DMS79 treated with DMSO at 0.1 percent for 48 hours (cell line): ENCODE measurements at places on chromosomes 1 and 21.

GRCh38 chr1:8394456-8395321 is 76.8 kb downstream of the SLC45A1 start:
- no peak for DNase-seq

GRCh38 chr1:235052067-235053008 is 76.3 kb downstream of the TOMM20 start:
- DNase-seq = no peak

DNA sequence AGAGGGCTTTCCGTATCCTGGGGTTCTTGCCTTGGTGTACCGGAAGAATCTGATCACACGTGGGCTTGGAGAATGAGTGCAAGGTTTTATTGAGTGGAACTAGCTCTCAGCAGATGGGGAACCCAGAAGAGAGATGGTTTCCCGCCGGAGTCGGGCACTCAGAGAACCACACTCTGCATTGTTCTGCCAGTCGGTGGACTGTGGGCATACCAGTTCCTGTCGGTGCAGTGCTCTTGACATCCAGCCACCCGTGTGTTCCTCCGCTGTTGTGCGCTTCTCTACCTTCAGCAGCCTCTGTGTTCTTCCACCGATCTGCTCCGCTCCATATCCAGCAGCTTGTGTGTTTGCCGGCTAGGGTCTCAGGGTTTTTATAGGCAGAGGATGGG is 10.8 kb upstream of the PPIE start:
- peak; percentile 70 for DNase-seq

- DNase-seq = peak; percentile 80
Observed at GRCh38 chr1:209692745-209693504, 11.7 kb upstream of the HSD11B1 start.

GRCh38 chr1:100188617-100189016 is 10.6 kb upstream of the LRRC39 start:
- DNase-seq = peak; percentile 98

GRCh38 chr1:10339815-10340214 is 59.0 kb upstream of the PGD start:
- no peak for DNase-seq

DNA sequence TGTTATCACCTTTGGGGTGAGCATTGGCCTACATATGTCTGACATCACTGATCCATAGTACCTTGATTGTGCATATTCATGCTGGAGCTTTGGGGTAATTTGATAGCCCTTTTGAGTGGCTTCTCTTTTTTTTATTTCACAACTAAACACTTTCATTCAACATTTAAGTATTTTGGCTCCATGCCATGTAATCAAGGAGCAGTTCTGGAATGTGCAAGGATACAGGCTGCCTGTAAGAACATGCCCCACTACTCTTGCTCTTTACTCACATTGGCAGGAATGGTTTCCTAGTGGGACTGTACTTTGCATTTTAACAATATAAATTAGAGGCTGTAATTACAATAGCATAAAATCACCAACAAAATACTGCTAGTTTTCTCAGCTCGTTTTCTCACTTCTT is 300.7 kb upstream of the SPAG17 start:
- no peak for DNase-seq

DNA sequence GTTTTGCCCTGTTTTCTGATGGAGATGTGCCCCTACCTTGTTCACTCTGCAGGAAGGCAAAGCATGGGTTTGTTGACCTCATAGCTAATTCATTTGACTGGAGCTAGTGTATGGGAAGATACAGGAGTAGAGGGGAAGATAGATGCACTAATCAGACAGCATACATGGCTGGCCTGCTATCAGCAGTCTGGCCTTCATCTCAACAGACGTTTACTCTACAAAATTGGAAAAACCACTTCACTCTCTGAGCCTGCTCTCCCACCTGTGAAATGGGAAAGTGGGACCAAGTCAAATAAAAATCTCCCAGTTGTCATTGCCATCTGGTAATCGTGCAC is 235.2 kb upstream of the RAB4A start:
- DNase-seq = no peak

DNA sequence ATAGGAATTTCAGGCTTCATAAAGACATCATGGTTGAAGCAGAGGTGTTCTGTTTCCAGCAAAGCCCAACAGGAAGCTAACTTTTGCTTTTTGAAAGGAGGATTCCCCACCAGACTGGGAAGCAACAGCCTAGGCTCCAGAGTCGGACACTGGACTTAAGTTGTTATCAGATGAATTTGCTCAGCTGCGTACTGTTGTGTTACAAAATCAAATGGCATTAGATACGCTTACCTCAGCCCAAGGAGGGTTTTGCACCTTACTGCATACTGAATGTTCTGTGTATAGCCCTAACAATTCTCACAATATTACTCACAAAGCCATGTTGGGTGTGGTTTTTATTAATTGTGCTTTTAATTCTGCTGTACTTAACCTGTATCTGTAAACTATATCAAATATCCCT is 547 bp upstream of the CHIA start:
- DNase-seq = no peak

GRCh38 chr1:35808450-35809113 is 766 bp downstream of the AGO4 start:
- DNase-seq = peak; percentile 27

- DNase-seq = no peak
Observed at GRCh38 chr21:17598437-17598836, 14.3 kb downstream of the BTG3 start.

DNA sequence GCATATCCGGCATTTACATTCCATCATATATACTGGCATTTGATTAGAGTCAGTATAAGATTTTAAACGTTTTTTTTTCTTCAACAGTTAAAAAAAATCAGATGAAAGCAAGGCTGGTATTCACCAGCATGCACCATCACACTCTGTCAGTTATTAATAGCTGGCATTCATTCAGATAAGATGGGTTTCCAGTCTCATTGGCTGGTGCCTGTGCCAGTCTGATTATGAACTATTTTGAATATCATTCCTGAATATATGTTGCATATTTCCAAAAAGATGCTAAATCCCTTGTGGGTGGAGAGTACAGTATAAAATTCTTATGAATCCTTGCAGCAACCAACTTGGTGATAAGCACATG is 211.7 kb downstream of the GPATCH2 start:
- DNase-seq = no peak

- peak; percentile 64 for DNase-seq
Observed at GRCh38 chr1:108199201-108199691, 897 bp downstream of the SLC25A24 start.

DNA sequence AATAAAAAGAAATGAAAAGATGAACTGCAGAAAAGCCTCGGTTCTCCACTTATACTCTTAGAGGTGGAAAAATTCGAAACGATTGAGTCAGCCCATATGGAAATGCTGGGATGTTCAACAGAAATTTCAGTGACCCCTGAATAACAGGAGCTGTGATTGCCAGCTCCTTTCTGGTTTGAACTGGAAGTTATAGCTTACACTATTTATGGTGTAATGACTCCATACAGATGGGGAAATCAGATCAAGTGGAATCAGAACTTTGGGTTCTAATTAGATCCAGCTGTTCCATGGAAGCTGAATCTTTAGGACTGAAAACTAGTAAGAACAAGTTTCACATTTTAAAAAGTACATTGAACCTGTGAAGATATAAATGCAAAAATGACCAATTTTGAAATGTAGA is 569.3 kb upstream of the ZRANB2 start:
- DNase-seq = no peak

DNA sequence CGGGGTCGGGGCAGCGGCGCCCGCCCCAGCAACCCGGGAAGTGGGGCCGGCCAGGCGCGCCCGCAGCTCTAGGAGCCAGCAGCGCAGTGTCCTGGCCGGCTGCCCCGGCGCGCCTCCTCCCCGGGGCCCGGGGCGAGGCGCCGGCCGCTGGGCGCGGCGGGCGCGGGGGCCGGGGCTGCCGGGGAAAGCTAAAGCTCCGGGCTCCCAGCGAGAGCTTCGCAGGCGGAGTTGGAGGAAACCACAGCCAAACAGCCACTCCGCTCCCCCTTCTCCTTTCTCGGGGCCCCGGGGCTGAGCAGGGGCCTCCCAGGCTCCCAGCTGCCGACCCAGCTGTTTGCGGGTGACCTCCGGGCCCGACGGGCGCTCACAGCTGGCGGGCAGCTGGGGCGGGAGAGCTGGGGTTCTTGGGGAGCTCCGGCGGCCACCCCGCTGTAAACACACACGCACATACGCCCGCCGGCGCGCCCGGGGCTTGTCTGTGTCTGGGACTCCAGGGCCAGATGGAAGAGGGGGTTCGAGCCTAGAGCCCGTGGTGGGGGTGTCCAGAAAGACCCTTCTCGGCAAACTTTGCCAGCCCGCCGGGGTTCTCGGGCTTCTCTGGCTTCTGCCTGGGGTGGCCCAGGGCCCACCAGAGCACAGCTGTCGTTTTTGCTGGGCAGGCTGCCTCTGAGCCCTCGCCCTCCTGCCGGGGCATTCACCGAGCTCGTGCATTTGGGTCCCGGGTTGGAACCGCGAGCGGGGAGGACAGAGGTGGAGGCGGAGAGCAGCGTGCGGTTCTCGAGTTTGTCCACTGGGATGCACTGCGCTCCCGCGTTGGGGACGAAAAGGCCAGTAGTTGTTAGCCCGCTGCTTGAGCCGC is 1.5 kb downstream of the AJAP1 start:
- DNase-seq = peak; percentile 69

DNA sequence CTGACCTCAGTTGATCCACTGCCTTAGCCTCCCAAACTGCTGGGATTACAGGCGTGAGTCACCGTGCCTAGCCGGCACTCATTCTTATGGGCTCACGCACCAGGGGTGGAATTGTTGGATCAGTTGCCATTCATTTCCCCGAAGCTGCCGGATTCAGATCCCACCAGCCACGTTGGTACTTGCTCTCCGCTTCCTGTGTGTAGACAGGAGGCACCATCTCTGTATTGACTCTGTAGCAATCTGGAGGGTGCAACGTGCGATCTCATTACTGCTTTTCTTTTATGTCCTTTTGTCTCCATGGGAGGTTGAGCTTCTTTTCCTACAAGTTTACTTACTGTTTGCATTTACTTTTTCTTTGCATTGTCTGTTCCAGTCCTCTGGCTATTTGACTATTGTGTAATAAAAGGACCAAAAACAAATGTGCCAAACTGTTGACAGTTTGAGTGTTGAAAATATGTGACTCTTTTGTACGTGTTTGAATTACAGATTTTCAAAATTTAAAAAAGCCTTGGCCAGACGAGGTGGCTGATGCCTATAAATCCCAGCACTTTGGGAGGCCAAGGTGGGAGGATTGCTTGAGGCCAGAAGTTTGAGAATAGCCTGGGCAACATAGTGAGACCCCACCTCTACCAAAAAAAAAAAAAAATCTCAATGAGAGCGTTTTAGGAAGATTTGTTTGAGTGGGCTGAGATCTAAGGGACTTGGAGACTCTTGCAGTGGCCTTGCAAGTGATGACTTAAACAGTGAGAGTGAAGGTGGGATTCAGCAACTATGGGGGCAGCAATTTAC is 39.1 kb downstream of the SPSB1 start:
- DNase-seq = no peak

DNA sequence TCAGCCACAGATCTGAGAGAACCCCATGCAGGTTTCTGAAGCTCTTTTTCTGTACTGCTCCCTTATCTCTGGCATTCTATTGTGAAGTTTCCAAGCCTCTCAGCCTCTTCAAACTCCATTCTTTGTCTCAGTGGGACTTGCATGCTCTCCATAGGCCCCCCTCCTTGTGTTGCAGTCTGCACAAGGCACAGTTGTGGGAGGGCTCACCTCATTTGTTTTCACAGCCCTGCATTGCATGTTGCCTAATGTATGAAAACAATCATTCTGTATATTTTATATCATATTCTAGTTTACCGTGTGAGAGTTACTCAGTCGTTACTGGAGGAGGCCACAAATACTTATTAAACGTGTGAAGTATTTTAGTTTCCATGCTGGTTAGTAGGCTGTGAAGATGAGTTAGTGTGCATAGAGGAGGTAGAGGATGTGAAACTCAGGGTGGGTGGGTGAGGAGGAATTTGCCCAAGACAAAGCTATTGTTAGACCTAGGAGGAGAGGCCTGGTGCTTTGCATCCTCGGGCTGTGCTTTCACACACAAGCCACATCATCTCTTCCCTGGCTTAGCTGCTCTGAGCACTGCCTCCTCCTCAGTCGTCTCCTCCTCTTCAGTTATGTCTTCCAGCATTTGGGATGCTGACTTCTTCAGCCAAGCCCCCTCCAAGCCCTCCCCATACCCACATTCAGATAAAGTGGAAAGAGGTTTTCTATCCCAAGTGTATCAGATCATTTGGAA is 7.8 kb upstream of the CHI3L2 start:
- no peak for DNase-seq
